ENCODE measurements at places on chromosomes 7 and 10.
A peak's percentile ranks its signal among the peaks of the same experiment; 100 is the strongest.

DNA sequence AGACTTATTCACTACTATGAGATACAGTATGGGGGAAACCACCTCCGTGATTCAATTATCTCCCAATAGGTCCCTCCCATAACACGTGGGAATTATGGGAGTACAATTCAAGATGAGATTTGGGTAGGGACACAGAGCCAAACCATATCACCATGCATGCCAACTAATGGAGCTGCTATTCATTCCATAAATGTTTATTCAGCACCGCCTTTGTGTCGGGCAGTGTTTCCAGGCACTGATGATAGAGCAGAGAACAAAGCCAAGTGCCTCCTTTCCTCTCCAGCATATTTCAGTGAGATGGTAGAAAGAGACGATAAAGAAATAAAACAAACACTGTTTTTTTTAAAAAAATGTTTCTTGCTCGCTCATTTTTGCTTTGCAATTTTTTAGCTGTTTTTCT is 295.9 kb upstream of the FOXK1 start:
- DNase-seq, result no peak

DNA sequence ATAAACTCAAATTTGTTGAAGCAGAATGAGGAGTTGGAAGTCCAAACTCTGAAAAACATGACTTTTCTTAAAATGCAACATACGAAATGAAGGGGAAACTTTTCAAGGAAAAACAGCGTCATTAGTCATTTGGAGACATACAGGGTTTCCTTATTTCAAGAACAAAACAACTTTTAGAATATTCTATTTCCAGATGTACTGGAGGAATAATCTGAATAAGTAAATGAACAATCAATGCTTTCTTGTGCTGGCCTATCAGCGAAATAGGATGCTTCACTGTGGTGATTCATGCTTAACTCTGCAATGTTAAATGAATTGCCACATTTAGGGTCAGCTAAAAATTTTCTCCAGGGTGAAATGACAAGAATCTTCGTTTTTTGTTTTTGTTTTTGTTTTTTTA is 114.3 kb downstream of the SEMA3C start:
- DNase-seq, result no peak

DNA sequence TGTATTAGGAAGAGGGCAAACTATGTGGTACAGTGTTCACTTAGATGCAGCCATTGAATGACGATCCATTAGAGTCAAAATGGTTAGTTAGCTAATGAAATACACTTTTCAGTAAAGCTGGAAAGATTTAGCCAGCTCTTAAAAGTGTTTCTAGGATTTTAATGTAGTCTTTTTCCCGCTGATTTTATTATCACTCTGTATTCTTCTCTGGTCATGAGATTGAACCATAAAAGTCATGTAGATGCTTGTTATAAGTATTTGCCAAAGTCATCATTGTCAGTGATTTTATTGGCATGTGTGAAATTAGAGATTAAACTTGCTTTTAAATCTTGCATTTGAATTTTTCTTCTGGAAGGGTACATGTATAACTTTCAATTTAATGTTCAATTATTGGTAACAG is 93.8 kb downstream of the ADK start:
- no peak for DNase-seq

- peak; percentile 97 for DNase-seq
Measured at GRCh38 chr7:93043385-93043985, 74.3 kb downstream of the SAMD9 start.

- DNase-seq, result peak; percentile 65
Measured at GRCh38 chr7:43260980-43261878, 148.8 kb downstream of the HECW1 start.

DNA sequence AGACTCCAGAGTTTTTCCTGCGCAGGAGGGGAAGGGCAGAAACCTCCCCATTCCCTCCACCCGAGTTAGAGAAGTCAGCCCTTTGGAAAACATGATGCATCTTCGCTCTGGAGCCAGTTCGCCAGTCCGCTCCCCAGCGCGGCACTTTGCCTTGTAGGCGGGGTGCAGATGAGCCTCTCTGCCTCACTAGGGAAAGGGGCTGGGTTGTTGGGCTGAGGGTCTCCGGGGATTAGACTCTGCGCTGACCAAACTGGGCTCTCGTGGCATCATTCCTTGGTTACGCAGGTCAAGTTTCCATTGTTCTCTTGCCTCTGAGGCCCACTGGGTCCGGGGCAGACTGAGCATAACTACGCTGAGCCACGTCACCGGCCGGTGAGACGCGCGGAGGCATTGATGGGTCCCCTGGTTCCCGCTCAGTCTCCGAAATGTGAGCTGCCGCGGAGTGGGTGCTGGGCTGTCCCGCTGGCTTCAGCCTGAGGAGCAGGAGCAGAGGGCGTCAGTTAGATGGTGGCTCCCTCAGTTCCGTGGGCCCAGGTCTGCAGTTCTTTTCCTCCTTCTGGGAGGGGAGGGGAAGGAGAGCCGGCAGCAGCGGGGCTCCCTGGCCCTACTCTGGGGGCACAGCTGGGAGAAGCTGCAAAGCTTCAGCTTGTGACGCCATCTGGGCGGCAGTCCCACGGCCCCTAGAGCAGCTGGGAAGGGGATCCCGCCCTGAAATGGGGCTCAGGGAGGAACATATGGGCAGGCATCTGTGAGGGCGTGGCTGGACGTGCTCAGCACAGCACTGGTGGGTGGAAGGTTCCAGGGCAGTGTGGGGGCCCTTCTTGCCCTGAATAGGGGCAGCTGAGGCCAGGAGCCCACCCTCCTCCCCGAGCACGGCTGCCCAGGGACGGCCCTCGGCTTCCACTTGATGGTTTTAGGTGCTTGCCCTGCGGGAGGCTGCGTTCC is 121.3 kb upstream of the BTBD16 start:
- DNase-seq, result no peak

DNA sequence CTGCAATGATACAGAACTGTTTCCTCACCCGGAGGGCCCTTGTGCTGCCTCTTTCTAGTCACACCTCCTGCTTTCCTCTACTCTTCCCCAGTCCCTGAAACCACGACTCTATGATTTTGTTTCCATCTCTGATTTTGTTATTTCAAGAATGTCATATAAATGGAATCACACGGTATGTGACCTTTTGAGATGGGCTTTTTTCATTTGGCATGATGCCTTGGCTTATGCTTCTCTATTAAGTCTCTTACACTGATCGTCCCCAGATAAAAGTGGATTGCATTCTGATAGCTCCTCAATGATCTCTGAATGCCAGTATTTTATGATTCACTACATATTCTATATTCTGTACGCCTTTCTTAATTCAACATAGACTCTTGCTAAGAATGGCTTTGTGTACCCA is 78.2 kb downstream of the GALNT11 start:
- no peak for DNase-seq

GRCh38 chr7:5396999-5397663 is 26.5 kb downstream of the TNRC18 start:
- DNase-seq, result peak; percentile 96

- no peak for DNase-seq
Measured at GRCh38 chr10:2150288-2150687, 413.0 kb upstream of the ADARB2 start.

GRCh38 chr7:154874409-154875113 is 128.4 kb downstream of the PAXIP1 start:
- DNase-seq, result no peak

DNA sequence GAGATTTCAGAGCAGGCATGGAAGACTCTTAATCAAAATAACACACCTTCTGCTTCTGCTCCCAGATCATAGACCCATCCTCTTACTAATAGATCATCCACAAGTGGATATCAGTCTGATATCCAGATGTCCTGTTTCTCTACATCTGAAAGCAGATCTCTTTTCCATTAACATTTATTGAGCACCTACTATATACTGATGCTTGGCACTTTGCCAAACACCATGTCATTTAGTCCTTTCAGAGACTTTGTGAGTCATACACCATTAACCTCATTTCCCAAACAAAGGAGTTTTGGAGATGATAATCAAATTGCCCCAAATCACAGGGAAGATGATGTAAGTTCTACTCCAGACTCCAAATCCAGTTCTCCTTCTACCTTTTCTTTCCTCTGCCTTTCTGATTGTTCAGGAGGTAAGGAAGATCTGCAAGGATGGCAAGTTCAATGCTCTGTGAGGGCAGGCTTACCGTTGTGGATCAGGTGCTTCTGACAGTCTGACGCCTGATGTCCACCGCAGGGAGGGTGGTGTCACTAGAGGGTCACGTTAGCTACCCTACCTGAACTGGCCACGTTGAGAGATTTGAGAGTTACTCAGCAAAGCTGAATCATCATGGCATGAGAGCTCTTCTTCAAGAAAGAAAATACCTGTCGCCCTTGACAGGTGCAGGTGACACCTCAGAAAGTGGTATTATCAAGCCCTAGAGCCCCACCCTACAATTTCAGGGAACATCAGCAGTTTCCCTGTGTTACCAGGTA is 269.6 kb upstream of the ZMIZ1 start:
- DNase-seq, result no peak

DNA sequence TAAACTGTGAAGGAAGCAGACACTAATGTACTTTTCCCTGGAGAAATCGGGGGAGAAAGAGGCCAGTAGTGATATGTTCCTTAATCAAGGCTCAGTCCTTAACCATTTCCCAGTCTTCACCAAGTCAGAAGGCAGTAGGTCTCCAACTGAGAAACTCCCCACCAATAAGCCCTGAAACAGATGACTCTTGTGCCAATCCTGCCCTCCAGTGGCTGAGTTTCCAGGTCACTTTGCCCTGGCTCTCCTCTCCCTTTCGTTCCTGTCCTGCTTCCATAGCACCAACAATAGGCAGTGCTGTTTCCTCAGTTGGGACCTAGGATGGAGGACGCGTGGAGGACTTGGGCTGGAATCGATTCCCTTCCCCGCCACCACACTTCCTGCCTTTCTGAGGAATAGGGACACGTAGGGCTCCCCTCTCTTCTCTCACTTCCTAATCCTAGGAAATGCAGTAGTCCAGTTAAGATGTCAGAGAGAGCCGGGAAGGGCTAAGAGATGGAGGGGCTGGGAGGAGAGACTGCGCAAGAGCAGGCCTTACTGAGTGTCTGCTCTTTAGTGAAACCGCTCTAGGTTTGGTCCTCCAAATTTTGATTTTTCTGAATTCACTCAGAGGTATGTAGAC is 23.4 kb downstream of the ATOH7 start:
- peak; percentile 59 for DNase-seq

- DNase-seq, result no peak
Measured at GRCh38 chr10:112385201-112385600, 11.3 kb downstream of the ACSL5 start.

DNA sequence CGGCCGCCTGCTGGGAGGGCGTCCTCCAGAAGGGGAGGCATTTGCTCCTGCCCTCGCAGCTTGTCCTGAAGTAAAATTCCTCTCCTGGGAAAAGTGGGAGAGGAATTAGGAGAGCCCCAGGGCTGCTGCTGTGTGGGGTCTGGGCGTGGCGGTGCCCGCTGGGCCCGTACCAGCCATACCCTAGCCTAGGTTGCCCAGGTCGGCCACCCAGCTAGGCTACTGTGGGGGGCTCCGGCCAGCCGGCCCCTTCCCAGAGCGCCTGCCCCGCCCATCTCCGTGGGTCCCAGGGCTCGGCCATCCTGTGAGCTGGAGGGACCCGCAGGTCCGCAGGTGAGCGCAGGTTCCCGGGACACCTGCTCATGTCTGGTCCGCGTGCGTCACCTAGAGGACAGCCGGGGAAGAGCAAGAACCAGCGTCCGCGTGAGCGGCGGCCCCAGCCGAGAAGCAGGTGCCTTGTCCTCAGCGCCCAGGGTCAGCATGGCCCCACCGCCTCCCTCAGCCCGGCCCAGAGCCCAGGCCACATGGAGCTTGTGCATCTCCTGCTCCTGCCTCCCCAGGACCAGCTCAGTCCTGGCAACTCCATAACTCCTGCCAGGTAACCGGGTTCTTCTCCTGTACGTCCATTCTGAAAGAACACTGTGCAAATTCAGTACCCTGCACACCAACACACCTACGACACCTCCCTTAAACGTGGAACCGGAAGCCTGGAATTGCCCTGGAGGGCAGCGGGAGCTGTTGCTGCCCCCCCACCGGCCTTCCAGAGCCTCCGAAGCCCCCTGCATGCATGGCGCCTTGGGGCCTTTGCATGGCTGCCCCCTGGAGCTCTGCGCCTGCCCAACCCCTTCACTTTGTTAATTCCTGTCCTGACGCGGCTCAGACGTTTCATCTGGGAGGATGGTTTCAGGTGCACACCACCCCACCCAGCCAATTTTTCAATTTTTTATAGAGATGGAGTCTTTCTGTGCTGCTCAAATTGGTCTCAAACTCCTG is 22.8 kb upstream of the FOXL3 start:
- peak; percentile 20 for DNase-seq

- DNase-seq, result no peak
Measured at GRCh38 chr10:103637927-103638557, 144.5 kb downstream of the NEURL1 start.

- no peak for DNase-seq
Measured at GRCh38 chr10:79496896-79497295, 15.4 kb upstream of the EIF5AL1 start.

GRCh38 chr7:38168890-38169570 is 9.0 kb upstream of the STARD3NL start:
- DNase-seq, result no peak

- peak; percentile 98 for DNase-seq
Measured at GRCh38 chr7:116524609-116525297, at the start of gene CAV1. CAV1 (plus strand) TSS chr7:116525036; CDS start chr7:116525063, 27 bp downstream.

- no peak for DNase-seq
Measured at GRCh38 chr10:121710207-121710606, 112.0 kb upstream of the FGFR2 start.

GRCh38 chr7:112072541-112073245 is 133.5 kb downstream of the DOCK4 start:
- no peak for DNase-seq

- peak; percentile 4 for DNase-seq
Measured at GRCh38 chr10:54985732-54986131, 184.7 kb upstream of the PCDH15 start.

- DNase-seq, result no peak
Measured at GRCh38 chr7:46886669-46887374, 695.1 kb downstream of the TNS3 start.

GRCh38 chr7:2665359-2665791 is 22.6 kb upstream of the AMZ1 start:
- no peak for DNase-seq

DNA sequence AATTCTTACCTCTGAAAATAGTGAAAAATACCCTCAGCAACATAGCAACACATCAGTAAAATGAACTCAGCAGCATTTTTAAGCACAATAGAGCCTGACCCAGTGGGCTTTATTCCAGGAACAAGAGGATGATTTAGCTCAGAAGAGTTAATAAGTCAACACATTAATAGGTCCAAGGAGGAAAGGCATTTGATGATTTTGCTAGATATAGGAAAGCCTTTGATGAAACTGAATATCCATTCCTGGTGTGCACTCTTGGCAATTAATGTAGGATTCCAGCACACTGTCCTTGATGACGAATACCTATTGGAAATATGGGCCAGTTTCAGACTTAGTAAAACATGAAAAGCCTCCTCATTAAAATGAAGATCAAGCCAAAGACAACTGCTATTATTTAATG is 42.5 kb downstream of the RASGEF1A start:
- no peak for DNase-seq

- no peak for DNase-seq
Measured at GRCh38 chr10:59314268-59314667, 48.1 kb downstream of the FAM13C start.

DNA sequence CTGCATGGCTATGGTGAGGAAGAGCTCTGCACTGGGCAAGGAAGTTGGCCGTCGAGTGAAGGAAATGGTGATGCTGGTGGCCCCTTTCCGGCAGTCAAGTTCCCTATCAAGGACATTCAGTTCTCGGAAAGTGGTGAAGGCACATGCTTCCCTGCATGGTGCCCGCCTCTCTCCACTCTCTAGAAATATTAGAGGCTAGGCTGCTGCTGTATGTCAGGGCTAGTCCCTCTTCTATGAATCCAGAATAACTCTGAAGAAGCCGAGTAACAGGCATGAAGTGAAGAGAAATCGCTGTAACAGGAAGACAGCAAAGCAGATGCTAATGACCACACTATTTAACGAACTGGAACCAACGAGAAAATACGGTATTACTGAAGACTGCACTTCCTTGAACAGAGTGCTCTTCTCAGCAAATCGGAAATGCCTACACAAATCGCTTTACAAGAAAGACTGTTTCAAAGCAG is 5.4 kb downstream of the IDI1 start:
- no peak for DNase-seq

Data from mammary epithelial cell (primary cell).